Smooth muscle cell of the pulmonary artery (primary cell): ENCODE measurements at places on chromosomes 16 and 17. TPM values are rescaled to one million over a fixed set of nuclear protein-coding genes. Genes with fewer than 3 reads are reported as not detected.

The WDR81 gene
- total RNA-seq: 26.3 and 30.7 TPM in 2 replicates

The OTOA gene
- total RNA-seq: under 0.01 and 0.07 TPM in 2 replicates

The ZNF821 gene
- 3.2 and 4.4 TPM in 2 replicates for total RNA-seq

The ITGAD gene
- not detected in 2 replicates for total RNA-seq

The DBNDD1 gene
- total RNA-seq: 1.9 and 5.4 TPM in 2 replicates
